Activated CD4-positive, alpha-beta T cell treated with anti-CD3 and anti-CD28 coated beads for 4 hours (primary cell): ENCODE measurements at places on chromosomes 16 and 17.

GRCh38 chr16:23857256-23857880 lies 21.6 kb downstream of the PRKCB start:
- DNase-seq = no peak

DNA sequence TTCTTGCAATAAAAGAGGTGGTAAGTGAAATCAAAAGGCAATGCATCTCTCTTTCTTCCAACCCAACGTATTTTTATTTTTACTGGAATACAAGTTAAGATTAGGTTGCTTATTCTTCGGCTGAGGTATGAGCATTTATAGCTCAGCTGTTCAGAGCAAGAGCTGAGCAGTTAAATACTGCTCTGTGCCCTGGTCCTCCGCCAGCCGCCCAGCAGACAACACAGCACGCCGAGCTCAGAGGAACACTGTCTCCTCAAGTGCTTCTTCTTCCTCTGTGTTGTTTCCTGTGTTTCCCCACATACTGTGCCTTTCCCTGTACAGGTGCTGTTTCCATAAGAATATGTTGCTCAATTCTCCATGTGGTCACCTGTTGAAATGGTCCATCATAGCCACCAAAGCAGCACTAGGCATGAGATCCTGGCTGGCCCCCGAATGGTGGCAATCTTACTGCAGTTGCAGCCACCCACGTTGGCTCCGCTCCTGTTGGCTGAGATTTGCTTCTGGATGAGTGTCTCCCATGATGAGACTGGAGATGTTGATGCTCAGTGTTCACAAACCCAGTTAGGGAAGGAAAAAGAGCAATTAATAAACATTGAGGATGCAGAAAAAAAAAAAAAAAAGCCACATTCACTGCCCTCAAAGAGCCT lies 515.3 kb downstream of the GRIN2A start:
- DNase-seq = no peak

GRCh38 chr16:70576431-70577255 lies 53.0 kb downstream of the SF3B3 start:
- no peak for DNase-seq

DNA sequence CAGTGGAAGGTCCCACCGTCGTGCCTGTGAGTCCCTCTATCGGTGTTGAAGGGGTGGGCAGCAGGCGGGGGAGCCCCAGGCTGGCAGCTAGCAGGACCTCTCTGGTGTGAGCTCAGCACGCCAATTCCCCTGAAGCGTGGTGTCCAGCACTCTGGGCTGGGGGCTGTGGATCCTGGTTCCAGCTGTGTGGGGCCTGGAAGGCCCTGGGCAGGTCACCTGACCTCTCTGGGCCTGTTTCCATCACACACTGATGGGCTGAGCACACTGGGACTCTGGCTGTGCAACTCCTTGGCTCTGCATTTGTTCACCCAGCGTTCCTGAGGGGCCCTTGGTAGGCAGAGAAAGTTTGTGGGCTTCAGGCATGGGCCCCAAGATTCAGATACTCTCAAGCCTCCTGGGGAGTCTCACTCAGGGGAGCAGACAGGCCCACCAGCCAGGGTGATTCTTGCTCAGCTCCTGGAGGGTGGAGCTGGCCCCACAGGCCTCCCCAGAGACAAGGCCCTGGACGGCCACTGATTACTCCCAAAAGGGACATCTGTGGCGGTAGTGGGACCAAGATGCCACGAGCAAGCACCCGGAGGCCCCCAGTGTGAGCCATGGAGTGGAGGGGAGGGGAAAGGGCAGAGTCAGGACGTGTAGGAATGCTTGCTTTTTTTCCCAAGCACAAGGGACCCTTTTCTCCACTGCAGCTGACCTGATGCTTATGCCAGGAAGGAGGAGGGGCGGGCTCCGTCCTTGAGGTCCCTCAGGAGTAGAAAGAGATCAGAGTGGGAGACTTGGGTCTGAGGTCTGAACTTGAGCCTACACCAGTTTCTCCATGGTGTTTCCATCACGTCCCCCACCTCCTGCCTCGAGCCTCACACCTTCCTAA lies 8.5 kb downstream of the SCGB1C2 start:
- DNase-seq = no peak

- DNase-seq = no peak
Measured at GRCh38 chr17:62592341-62593099, 35.0 kb upstream of the MRC2 start.

DNA sequence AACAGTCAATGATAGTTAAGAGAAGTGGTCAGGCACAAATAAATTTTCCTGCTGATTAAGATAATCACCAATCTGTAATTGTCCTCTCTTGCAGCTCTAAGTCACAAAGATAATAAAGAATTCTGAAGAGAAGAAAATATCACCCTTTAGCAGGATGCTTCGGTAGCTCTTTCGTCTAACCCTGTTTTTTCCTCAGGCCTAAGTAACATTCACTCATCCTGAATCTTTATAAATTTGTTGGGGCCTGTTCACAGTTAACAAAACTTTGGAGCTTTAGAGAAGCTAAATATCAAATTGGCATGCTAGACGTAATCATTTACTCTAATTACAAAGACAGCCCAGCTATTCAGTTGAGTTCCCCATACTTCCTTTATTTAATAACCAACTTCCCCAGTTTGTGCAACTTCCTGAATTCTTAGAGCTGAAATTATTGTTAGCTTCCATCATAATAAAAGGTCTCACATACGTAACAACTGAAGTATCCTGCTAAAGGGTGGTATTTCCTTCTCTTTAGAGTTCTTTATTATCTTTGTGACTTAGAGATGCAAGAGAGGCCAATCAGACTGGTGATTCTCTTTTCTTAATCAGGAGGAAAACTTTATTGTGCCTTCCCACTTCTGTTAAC lies 118.6 kb downstream of the TANGO6 start:
- DNase-seq = no peak

DNA sequence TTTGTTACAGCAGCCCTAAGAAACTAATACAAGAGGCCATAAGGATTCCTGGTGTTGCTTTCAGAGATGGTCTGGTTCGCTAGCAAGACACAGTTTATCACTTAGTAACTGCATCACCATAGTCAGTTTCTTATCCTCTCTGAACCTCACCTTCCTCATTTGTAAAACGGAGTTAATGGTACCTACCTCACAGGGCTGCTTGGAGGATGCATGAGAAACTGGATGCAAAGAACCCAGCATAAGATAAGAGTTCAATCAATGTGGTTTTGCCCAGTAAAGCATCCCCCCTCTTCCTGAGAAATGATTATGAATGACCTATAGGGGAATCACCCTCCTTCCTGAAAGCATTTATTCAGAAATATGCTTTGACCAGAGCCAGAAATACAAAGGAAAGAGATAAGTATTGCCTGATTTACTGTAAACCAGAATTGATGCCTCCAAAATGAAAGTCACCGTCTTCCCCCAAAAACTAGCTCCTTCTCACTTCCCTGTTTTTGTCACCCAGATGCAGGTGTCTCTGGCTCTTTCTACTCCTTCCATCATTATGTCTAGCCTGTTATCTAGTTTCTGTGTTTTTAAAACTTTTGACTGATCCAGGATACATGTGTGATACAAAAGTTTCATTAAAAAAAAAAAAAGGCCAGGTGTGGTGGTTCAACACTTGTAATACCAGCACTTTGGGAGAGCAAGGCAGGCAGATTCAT lies 2.8 kb upstream of the TEFM start:
- DNase-seq = no peak

DNA sequence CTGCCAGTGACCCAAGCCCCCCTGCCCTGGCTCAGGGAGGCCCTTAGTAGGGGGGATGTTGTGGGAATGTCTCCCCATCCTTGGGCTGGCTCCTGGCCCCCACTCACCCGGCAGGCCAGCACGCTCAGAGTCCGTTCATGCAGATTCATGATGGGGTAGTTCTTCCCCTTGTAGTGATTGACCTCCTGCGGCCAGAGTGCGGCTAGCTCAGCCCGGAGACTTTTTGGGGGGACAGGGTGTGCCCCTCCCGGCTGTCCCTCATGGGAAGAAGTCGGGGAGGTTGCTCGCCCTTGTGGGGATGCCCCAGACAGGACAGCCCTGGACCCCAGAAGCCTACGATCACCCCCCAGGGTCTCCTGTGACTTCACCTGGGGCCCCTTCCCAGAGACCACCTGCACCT lies 4.0 kb downstream of the NPB start:
- no peak for DNase-seq

DNA sequence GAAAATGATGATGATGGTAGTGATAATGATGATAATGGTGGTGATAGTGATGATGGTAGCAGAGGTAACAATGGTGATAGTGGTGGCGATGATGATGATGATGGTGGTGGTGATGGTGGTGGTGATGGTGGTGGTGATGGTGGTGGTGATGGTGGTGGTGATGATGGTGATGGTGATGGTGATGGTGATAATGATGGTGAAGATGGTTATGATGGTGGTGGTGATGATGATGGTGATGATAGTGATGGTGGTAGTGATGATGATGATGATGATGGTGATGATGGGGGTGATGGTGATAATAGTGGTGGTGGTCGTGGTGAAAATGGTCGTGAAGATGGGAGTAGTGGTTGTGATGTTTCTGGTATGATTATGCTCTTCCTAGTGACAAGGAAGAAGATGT lies 581.8 kb downstream of the HS3ST4 start:
- DNase-seq = no peak

GRCh38 chr17:34714475-34715410 lies 135.4 kb downstream of the TMEM132E start:
- DNase-seq = no peak
